ENCODE measurements at places on chromosomes 5 and 9.

DNA sequence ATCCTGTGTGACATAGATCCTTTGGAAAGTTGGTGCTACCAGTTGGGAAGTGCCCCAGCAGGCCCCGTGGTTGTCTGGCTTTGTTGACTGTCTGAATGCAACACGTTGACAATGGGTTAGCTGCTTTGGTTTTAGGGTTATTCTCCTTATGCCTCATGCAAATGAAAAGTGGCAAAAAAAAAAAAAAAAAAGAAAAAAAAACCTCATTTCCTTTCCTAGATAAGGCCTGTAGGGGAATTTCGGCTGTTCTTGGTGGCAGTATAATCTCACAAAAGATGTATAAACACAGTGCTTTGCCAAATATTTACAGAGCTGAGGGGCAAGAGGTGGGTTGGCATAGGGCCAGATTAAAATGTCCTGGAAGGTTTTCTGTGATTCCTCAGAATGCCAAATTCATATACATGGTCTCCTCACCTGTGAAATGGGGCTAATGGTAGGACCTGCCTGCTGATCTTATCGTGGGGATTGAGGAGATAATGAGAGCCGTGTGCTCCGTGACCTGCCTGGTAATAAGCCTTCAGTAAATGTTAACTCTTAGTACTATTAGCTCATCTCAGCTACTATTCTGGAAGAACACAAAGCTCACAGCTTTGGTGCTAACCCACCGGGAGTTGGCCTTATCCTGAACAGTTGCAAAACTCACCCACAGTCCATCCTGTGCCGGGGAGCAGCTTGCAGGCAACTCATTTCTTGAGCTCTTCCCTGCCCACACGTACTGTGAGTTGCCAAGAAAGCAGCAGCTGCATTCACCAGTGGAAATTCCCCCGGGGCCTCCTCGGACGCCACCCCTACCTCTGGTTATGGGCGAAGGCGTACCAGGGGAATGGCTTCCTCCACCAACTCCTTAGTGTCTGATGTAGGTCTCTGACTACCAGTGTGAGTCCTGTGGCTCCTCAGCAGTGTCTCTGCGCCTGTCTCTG, 220.3 kb downstream of the NR3C1 start:
- peak; percentile 78 for DNase-seq

GRCh38 chr5:97009212-97009898, 73.5 kb downstream of the LNPEP start:
- no peak for DNase-seq

GRCh38 chr5:53112909-53113308, 3.4 kb upstream of the MOCS2 start:
- no peak for DNase-seq

DNA sequence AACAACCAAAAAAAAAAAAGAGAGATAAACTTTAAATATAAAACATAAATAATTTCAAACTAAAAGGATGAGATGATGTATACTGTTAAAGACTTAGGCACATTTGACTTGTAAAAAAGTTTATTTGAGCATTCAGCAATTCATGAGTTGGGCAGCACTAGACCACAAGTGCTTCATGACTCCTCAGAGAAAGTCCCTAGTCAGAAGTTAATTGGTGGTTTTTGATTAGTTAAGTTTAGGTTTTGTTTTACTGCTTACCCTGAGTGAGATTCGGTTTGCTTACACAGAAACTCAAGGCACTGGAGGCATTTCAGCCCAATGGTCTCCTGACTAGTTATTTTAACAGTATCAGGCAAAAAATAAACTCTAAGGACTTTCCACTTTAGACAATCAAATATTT, 129.2 kb downstream of the MARCHF11 start:
- DNase-seq = no peak

DNA sequence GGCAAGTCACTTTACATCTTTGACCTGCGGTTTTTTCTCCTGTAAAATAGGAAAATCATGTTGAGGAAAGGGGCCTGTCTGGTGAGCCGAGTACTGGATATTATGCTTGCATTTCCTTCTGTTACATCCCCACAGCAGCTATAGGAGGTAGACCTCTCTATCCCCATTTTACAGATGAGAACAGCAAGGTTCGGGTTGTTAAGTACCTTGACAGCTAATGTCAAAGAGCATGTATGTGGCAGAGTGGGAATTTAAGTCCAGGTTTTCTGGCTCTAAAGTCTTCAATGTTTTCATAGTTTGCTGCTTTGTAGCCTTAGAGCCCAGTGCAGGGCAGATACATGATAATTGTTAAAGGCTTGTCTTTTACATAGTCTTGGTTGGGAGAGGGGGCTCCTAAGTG, 2.8 kb downstream of the TMEM268 start:
- DNase-seq = no peak

DNA sequence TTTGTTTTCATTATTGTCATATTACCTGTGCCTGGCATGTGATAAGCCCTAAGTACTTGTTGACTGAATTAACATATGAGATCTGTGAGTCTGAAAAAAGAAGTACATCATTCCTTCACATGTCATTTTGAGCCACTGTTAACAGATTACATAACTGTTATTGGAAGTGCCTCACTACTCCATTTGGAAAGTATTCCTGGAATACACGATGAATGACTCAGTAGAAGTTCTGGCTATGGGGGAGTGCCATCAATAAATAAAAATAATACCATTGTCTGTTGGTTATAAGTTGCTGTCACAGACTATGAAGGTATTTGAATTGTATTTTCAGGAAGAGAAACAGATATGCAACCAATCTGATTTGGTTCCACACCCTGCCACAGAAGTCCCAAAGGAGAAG, 12.9 kb downstream of the NIPSNAP3B start:
- no peak for DNase-seq

- no peak for DNase-seq
These were observed 572 bp downstream of the SCGB3A1 start for GRCh38 chr5:180590543-180591310.

DNA sequence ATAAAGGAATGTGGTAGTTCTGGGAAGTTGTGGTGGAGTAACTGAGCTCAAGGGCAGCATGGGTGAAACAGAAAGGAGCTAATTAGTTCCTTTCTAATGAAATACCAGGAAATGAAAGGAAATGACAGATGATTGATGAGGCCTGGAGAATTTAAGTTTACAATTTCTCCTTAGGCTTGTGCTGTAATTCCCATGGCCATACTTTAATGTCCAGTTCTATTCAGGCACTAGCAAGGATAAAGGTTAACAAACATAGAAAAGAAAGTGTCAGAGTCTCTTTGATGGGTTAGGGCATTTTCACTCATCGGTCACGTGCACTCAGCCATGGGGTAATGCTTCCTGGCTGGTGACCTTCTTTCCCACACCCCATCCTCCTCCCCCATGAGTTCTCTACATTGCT, 70.3 kb downstream of the CTSL start:
- DNase-seq = no peak

- DNase-seq = no peak
These were observed 443.5 kb upstream of the CDH6 start for GRCh38 chr5:30749971-30750370.

DNA sequence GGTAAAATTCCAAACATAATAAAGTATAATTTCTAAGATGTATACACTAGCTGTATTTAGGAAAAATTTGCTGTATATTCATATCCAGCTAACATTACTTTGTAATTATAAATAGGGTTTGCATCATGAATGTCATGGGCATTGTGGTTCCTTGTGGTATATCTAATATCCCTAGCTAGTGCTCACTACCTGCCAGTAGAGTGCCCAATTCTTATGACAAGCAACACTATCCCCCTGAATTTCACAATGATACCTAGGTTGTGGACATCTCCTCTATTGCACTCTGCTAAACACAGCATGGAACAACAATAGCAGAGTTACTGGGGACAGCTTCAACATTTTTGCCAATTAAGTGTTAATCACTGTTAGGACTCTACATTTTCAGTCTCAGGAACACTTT, 1656.5 kb downstream of the EFNA5 start:
- no peak for DNase-seq

DNA sequence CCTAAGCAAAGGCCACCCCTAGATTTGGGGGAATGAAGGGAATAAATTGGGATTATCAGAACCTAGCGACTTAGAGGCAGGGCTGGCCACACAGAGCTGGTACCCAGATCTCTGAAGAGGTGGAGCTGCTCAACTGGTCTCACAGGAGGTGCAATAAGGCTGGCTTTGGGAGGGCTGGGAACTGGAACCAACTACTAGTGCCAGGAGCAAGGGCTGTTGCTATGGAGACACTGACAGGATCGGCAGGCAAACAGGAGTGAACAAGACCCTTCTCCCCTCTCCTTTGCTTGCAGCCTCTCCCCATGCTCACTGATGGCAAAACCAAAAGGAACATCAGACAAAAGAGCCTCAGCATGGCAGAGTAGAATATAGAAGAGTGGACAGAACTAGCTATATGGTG, 17.0 kb upstream of the WHRN start:
- no peak for DNase-seq

DNA sequence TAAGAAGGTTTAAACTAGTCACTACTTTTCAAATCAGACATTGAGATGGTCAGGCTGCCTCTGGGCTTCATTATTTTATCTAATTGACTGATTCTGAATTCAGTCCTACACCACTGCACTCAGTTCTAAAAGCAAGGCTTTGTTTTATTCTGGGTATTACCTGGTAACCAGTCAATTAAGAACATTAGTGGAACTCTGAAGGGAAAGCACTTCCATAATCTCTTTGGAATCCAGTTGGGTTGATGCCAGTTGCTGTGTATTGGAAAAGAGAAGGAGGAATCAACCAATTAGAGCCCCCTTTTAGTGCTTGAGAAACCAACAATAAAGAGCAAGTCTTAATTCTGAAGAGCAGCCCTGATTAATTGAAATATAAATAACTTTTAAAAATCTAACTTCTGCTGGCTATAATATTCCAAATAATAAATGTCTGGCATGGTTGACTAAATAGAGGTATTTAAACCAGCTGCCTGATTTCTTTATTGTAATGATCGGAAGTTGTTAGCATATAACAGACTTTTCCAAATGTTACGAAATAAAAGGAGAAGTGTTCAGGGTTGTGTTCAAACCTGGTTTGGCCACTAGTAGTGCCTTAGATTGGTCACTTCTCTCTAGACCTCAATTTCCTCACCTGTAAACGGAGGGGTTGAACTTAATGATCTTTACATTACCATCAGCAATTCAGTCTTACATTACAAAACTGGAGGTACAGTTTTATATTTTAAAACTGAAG, 32.0 kb downstream of the CPEB4 start:
- DNase-seq = no peak

All from activated CD4-positive, alpha-beta T cell treated with anti-CD3 and anti-CD28 coated beads, Interleukin-2, Interleukin-6, amounts not matched to agents 100 ng/mL and 50 ng/mL, durations not matched to agents 16 hours and 8 hours (primary cell).